ENCODE measurements at places on chromosomes 3 and 15.

- no peak for DNase-seq
Measured at GRCh38 chr3:74282202-74282601, 332.3 kb downstream of the CNTN3 start.

GRCh38 chr3:98734306-98734705 lies 28.8 kb upstream of the ST3GAL6 start:
- DNase-seq = no peak

DNA sequence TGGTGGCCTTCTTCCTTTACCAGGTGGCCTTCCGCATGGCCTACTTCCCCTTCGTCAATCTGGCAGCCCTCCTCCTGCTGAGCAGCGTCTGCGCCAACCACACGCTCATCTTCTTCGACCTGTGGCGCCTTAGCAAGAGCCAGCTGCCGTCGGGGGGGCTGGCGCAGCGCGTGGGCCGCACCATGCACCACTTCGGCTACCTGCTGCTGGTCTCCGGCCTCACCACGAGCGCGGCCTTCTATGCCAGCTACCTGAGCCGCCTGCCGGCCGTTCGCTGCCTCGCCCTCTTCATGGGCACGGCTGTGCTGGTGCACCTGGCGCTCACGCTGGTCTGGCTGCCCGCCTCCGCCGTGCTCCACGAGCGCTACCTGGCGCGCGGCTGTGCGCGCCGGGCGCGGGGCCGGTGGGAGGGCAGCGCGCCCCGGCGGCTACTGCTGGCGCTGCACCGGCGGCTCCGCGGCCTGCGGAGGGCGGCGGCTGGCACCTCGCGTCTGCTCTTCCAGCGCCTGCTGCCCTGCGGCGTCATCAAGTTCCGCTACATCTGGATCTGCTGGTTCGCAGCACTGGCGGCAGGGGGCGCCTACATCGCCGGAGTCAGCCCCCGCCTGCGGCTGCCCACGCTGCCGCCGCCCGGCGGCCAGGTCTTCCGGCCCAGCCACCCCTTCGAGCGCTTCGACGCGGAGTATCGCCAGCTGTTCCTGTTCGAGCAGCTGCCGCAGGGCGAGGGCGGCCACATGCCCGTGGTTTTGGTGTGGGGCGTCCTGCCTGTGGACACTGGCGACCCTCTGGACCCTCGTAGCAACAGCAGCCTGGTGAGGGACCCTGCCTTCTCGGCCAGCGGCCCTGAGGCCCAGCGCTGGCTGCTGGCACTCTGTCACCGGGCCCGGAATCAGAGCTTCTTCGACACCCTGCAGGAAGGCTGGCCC lies 9.9 kb downstream of the DISP2 start:
- DNase-seq = peak; percentile 91

DNA sequence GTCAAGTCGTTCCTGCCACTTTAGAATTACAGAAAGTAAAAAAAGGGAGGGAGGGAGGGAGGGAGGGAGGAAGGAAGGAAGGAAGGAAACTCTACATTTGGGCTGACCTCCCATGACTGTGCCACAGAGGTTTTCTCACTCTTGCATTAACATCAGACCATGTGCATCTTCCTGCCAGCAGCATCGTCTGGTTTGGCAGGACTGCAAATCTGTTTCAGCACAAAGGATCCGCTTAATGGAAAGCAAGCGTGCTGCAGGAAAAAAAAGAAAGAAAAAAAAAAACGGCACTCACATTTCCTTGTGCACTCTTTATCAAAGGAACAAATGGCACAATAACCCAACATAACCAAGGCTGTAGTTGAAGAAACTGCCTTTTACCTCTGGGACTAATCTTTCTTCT lies 148.8 kb upstream of the HES1 start:
- no peak for DNase-seq

DNA sequence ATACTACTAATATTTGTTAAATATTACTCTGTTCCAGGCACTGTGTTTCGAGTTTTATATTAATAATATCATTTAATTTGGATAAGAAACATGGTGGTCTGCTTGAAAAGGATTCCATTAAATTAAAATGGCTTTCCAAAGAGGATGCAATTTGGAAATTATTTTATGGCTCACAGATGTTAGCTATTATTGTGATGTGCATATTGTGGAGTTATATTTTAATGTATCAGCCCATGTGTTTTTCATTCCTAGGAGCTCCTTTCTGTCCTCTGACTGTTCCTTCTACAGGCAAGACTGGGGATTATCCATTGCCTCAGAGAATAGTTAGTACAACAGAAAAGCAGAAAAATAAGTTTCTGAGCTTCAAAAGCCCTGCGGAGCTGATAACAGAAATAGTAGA lies 376.7 kb upstream of the PDZRN3 start:
- DNase-seq = no peak

DNA sequence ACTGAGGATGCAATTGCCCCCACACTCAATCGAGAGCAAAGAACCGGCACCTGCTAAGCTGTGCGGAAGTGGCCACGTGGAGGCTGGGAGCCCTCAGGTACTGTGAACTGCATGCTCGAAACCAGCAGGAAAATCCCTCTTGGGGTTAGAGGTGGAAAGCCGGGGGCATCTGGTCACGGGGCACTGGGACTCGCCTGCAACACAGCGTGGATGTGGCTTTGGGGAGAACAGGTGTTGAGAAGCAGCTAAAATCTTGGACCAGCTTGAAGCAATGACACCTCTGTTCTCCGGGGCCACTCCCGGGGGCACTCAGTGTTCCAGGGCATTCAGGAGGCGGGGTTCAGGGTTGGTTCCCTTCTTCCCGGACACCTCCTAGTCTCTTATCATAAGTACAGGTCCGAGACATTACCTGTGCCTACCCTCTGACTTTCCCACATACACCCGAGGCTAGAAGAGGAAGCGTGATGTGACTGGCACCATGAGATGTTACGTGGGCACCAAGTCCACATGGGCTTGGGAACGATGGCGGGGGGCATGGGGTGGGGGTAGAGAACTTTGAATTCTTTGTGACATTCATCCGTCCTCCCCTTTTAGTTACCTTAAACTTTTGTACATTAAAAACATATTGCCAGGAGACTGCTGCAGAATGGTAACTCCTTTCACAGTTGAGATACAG lies 172.0 kb downstream of the ADAMTS17 start:
- no peak for DNase-seq

DNA sequence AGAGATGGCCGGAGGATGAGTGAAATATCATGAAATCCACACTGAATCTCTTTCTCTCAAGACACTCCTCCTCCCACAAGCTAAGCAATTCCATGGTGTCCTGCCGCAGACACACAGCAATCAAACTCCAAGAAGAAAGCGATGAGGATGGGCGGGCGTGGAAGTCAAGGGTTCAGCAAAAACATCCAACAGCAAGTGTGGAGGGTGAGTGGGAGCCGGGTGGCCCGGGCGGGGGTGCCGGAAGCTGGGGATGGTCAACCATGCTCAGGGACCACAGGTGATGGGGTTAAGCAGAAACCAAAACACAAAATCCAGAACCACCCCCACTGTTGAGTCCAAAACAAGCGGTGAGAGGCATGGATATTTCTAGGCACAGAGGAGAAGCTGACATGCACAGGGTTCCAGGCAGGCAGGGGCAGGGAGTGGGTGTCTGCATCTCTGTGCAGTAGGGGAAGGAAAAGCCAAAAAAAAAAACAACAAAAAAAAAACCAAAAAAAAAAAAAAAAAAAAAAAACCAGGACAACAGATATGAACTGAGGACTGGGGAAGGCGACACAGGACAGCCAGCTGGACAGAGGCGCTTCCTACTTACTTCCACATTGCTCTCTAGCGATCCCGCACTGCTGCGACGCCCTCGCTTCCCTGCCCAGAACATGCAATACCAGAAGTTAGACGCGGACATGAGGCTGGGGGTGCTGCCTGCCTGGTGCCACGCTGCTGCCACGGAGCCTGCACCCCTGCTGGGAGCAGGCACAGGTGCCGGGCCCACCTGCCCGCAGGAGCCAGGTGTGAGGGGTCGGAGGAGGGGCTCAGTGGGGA lies 61.0 kb upstream of the RPL32 start:
- DNase-seq = no peak

DNA sequence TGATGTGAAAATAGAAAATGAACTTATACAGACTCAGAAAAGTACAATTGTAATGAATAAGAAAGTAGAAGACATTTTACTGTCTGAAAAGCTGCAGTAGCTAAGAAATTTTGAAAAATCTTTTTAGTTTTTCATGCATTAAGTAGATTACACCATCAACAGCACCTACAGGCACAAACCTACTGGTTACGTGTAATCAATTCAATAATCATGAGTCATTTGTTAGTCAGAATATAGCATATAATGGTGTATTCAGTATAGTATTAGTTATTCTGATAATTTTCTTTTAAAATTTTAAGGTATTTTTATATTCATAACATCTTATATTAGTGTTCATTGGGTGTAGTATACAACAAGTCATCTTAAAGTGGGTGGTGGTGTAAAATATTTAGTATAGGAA lies 550.5 kb upstream of the GBE1 start:
- DNase-seq = no peak

DNA sequence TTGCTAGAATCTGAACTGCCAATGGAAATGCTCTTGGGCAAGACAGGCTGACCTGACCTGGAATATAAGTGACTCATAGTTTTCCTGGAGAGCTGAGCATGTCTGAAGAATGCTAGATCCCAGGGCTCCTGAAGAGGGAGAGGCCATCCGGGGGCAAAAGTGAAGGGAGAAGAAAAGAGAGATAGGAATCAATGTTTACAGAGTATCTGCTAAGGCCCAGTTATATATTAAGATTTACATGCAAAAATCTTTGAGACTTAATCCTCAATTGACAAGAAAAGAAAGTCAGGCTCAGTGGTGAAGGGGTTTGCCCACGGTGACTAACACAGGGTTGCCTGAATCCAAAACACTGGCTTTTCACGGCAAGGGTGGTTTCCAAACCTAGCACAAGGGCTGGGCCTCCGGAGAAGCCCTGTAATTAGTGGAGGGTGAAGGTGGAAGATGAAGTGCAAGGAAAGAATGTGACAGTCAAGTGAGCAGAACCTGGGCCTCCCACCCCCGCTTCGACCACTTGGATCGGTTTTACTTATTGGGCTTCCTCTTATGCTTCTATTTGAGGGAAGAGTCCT lies 91.7 kb upstream of the FGF12 start:
- DNase-seq = peak; percentile 71

GRCh38 chr3:51813539-51813938 lies 34.5 kb upstream of the IQCF6 start:
- DNase-seq = no peak

DNA sequence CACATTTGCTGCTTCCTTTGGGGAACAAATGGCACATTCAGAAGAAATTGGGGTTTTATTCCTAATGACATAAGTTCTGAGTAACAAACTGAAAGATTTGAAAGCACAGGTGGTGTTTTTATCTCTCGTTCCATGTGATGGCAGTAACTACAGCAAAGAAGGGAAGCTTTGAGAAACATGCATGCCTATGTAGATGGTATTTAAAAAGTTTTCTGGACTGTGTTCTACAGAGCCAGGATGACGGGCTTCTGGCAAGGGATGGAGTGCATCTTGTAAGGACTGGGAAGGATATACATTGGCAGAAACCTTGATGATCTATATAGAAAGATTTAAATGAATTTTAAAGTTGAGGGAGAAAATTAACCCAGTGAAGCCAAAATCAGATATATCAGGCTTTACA lies 362.2 kb upstream of the ROPN1 start:
- DNase-seq = no peak

- no peak for DNase-seq
Measured at GRCh38 chr3:64554096-64554920, 133.5 kb downstream of the ADAMTS9 start.

DNA sequence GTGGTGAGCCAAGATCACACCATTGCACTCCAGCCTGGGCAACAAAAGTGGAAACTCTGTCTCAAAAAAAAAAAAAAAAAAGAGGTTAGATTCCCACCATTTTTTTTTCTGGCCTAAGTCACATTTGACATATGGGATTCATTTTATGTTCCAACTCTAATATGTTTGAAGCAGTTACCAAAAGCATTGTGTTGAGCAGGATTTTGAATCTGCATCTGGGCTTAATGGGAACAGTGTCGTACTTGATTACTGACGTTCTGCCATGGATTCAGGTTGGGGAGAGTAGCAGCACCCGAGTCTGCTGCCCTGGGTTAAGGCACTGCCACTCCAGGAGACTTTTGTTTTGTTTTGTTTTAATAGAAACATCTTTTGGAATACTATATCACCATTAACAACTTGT lies 348.7 kb upstream of the TBL1XR1 start:
- DNase-seq = no peak

GRCh38 chr15:78440375-78441373 lies 2.7 kb downstream of the IREB2 start:
- no peak for DNase-seq

DNA sequence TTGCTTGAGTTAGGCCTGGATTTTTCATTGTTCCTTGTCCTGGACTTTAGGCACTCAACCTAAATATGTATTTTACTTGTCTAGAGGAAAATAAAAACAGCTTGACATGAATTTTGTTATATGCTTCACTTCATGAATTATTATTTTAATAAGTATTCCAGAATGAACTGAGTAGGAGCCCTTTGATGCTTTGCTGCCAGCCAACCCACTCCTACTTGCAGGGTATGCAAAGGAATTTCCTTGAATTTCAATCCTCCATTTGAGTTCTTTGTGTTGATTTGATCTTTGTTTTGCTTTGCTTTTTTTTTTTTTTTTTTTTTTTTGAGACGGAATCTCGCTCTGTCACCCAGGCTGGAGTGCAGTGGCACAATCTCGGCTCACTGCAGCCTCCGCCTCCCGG lies 11.6 kb downstream of the ARL6IP5 start:
- DNase-seq = no peak

GRCh38 chr3:47296562-47297302 lies 14.0 kb downstream of the KLHL18 start:
- no peak for DNase-seq

All from activated CD4-positive, alpha-beta T cell treated with anti-CD3 and anti-CD28 coated beads, Interleukin-2, Interleukin-4, amounts not matched to agents 100 ng/mL and 50 ng/mL, durations not matched to agents 16 hours and 8 hours (primary cell).